ENCODE measurements at places on chromosomes 1 and 21.

DNA sequence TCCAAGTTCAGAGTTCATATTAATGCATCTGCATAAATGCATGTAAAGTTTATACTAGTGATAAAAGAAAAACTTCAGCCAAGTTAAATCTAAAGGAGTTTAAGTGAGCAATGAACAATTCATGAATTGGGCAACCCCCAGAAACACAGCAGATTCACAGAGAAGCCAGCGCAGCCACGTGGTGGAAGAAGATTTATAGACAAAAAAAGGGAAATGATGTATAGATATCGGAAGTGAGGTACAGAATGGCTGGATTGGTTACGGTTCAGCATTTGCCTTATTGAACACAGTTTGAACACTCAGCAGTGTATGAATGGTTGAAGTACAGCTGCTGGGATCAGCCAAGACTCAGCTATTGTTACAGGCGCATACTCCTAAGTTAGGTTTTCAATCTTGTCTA, 5.7 kb downstream of the AK5 start:
- no peak for DNase-seq

DNA sequence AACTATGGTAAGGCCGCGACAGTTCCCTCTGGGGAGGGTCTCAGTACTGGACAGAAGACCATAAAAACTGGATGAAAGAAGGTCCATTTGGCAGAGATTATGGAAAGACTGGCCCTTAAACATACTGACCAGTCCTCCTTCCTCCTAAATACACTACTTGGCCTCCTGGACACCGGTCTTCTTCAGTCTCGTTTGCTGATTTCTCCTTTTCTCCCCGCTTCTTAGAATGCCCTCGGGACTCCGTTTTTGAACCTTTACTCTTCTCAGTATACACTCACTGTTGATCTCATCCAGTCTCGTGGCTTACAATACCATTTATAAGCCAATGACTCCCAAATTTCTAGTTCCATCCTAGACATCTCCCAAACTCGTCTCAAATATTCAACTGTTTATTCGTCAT, 694 bp upstream of the MRPL9 start:
- DNase-seq: no peak

- DNase-seq: no peak
These were observed 24.6 kb downstream of the TRIM45 start for GRCh38 chr1:117096951-117097408.

DNA sequence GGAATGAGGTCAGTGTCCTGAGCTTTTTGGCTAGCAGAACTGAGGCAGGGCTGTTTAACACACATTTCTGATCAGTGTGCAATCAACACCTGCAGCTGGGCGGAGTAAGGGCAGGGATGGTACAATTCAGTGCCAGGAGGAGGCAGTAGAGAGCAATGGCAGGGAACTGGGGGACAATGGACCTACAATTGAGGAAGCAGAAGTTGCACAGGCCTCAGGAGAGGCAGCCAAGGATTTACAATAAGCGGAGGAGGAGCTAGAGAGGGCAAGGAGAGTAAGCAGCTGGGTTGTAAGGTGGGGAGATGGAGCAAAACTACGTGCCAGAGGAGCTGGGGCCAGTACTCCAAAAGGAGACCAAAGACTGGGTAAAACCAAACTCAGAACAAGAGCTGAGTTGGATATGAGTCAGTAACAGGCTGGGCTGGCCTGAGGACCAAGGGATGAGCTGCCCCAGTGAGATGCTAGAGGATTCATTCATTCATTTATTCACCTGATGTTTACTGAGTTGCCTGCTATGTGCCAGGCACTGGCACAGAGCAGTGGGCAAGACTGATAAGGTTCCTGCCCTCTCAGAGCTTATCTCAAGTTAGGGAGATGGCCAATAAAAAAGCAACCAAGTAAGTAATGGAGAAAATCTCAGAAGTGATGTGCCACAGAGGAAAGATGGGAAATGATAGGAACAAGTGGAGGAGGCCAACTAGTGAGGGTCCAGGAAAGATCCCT, 10.4 kb upstream of the GALE start:
- no peak for DNase-seq

DNA sequence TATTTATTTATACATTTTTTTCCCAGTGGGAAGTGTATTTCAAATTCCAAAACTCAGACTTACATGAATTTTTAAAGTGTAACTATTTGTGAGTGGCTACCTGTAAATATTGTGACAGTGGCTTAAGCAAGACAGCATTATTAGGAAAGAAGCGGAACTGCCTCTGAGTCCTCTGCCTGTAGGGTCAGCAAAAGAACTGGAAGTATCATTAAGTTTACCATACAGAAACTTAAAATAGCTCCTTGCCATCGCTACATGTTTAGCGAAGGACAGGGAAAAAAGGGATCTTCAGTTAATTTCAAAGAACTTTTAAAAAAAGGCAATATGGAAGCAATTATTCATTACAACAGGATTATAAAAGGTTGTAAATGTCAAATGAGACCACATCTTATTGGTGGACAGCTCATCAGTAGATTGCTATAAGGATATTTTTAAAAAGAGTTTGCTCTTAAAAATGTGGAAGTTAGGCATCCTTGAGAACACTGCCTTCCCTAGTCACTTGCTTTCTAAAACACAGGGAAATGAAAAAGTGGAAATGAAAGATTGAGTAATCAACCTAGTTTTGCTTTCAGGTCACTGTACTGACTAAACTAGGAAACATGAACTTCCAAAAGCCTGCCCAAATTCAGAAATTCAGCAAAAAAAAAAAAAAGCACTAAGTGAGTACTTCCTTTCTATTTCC, 39.2 kb downstream of the NSL1 start:
- DNase-seq: no peak

- no peak for DNase-seq
These were observed 95.9 kb upstream of the SGIP1 start for GRCh38 chr1:66438062-66438461.

DNA sequence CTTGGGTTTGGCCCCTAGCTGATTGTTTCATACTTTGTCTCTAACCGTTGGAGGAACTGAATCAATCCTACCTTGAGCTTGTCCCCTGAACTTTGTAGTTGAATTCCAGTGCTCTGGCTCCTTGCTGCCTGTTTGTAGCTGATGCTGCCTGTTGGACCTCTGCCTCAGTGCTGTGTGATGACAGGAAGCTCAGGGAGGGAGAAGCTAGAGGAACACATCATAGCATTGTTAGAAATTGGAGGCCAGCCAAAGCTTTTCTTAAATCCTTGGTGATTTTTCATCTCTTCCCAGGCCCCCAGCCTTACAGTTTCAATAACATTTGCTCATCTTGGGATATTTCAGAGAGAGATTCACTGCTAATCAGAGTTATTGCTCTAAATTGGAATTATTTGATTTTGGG, 34.0 kb downstream of the MACF1 start:
- peak; percentile 47 for DNase-seq

GRCh38 chr1:94253456-94254017, 16.2 kb upstream of the ARHGAP29 start:
- DNase-seq: no peak

DNA sequence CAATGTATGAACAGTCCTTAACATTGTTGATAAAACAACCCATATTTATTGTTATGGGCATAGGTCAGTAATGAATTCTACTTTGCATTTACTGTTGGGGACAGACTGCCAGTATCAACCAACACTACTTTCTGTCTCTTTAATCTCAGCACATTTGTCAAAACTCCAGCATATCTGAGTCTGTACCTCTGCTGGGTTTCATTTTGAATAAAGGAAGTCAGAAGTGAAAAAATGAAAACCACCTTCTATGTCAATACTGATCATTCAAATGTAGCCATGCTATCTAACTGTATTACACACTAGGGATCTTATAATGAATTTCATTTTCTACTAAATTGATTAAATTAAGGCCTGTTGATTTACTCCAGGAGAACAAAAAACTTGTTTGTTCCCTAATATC, 24.2 kb upstream of the CXADR start:
- DNase-seq: no peak
